ENCODE measurements at places on chromosomes 4 and X.
A peak's percentile ranks its signal among the peaks of the same experiment; 100 is the strongest.

DNA sequence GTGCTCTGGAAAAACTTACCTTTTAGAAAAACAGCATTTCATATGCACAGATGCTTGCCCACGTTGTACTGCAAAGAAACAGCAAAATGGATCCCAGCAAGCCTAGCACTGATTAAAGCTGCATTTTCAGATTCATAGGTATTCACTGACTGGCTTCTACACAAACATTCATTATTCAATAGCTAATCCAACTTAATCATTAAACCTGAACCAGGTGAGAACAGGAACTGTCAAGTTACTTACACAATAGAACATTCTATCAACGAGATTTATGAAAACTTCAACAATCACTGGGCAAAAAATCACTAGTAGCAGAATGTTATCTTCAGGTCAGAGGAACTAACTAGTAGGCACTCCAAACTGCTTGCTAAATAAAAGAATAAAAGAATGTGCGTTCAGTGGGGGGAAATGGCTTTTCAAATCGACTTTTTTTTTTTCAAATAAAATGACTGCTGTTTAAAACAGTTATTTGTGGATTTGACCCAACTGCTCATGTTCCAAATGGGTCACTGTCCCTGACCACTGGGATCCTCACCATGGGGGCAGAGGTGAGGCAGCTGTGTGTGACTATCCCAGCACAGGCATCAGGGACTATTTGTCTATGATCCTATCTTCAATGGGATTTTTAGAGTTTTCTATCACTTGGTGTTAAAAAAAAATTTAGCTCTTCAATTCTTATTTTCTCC, 42.3 kb downstream of the STX18 start:
- DNase-seq = no peak

DNA sequence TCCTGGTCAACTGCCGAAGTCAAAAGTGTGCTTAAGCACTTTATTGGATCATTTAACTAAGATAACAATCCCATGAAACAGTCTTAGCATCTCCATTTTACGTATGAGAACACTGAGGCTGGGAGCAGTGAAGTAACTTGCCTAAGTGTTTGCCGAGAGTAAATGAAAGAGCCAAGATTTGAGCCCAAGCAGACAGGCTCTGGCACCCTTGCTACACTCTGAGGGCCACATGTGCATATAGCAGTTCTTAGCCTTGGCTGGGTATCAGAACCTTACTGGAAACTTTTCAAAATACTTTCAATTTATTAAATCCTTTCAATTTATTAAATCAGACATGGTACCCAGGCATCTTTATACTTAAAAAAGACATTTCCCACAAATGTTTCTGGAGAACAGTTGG, 225.9 kb downstream of the NR3C2 start:
- DNase-seq = no peak

- no peak for DNase-seq
Measured at GRCh38 chr4:149168645-149169044, 647.0 kb downstream of the IQCM start.

DNA sequence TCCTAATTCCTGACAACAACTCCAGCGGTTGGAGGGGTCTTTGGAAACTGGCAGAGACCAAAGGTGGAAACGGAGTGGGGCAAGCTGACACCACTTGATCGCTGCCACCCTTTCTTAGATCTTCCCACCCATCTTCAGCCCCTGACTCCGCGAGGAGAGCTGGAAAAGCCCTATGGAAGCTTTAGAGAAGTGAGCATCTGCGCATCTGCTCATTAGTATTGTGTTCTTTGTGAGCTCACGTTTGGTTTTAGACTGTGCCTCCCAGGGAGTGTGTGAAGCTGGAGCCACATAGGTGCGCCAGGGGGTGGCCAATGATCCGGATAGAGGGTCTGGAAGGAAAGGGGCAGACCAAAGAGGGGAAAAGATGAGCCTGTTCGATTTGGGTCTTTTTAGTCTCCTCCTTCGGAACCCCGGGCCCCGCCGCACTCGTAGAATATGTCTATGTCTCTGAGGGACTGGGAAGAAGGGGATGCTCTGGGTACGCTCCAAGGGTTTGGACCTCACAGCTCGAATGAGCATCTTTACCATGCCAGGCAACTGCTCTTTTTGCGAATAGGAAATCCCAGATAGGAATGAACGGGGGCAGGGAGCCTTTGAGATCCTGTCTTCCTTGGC, 578 bp upstream of the DKK2 start:
- DNase-seq = no peak

DNA sequence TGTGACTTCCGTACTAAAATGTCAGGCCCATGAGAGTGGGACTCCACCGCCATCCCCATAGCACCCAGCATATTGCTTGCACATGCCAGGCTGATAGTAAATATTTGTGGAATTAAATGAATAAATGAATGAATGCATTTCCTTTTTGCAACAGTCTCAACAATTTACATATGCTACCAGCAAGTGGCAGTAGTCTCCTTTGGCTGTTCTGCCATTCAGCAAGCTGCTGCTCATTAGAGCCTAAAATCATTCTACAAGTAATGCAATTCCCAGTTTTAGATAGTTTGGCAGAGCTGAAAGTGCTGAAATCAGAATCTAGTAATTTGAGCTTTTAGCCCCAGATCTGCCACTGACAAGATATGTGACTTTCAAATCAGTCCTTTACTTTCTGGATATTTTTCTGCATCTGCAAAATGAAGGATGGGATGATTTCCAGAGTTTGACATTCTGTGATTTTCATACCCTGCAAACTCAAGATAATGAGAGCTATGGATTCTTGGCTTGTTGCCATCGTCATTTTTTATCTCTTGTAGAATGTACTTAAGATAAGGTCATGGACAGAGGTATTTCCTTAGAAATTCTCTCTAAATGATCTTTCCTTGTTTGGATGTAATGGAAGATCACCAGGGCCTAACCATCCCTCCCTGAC, 35.7 kb upstream of the INTS6L start:
- no peak for DNase-seq

GRCh38 chr4:109803924-109804571, 2.2 kb upstream of the CFI start:
- DNase-seq = no peak

GRCh38 chr4:27189683-27190082, 329.0 kb downstream of the STIM2 start:
- DNase-seq = no peak

GRCh38 chr4:125091101-125091500, 223.7 kb upstream of the FAT4 start:
- no peak for DNase-seq

DNA sequence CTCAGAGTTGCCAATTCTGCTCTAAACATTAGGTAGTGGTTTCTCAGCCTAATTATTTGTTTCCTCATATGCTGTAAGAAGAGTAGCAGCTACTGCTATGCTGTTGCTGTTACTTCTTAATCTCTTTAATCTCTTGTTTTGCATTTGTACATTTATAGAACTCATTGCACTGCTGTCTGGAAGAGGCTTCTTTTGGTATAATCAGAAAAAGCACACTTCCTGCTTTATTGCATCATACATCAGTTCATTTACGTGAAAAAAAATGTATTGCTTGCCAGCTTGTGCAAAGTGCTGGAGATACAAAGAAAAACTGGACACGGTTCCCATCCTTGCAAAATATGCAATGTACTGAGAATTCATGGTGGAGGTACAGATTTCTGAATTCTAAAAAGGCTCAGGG, 332.0 kb downstream of the GRXCR1 start:
- peak; percentile 56 for DNase-seq

DNA sequence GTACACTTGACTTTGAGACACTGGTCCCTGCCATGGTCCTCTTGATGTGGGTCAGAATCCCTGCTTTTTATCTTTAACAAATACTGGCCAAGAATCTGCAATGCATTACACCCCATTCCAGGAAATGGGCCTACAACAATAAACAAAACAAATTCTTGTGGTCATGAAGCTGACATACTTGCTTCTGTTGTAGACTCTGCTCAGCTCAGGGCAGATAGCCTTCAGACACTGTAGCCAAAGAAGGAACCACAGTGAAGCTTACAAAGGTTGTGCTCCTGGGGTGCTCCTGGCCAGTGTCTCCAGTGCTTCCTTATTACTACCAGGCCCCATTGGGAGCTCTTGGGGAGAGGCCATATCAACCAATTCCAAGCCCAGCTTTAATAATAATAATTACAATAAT, 21.8 kb downstream of the KIAA1210 start:
- DNase-seq = no peak

DNA sequence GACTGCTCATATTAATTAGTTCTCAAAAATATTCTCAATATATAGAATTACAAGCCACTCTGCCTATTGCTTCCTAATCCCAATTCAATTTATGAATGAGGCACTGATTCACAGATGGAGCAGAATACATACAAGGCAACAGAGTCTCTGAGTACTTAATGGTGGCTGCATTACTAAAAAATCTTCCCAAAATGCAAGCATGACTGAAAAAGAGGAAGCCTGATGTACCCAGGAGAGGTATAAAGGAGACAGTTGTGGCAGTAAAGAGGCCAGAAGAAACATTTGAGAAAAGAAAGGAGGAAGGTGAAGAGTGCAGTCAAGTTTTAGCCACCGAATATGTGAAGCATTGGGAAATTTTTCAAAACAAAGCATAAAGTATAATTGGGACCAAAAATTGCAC, 163.2 kb upstream of the INTU start:
- DNase-seq = no peak

DNA sequence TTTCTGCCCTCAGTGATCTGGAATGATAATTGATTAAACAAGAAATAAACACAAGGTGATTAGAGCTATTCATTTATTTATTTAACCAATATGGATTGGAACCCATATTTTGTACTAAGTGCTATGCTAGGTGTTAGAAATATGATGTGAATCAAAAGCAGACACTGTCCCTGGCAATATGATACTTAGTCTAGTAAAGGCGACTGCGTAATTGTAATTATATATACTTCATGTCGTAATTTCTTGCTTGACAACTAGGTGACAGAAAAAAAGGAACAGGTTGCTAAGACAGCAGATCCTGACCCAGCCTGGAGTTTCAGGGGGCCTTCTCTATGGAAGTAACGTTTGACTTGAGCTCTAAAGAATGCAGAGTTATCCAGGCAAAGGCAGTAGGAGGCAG, 236.5 kb upstream of the F9 start:
- DNase-seq = no peak

GRCh38 chrX:111567542-111568255, 56.3 kb downstream of the SERTM2 start:
- DNase-seq = no peak

DNA sequence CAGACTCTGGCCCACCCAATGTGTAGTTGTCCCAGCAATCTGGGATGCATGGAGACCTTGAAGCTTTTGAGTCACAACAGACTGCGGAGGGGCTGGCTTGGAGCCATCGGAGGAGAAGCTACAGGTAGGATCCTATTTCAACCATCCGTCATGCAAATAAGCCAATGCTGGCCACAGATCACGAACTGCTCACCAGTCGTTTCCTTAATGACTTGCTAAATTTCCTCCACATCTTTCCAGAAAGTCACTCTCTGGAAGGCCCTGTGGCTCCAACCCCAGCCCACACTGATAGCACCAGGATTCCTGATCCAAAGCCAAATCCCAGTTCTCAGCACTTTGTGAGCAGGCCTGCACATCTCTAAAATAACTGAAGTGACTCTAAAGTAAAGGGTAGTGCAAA, 321.3 kb downstream of the RAB28 start:
- DNase-seq = no peak

DNA sequence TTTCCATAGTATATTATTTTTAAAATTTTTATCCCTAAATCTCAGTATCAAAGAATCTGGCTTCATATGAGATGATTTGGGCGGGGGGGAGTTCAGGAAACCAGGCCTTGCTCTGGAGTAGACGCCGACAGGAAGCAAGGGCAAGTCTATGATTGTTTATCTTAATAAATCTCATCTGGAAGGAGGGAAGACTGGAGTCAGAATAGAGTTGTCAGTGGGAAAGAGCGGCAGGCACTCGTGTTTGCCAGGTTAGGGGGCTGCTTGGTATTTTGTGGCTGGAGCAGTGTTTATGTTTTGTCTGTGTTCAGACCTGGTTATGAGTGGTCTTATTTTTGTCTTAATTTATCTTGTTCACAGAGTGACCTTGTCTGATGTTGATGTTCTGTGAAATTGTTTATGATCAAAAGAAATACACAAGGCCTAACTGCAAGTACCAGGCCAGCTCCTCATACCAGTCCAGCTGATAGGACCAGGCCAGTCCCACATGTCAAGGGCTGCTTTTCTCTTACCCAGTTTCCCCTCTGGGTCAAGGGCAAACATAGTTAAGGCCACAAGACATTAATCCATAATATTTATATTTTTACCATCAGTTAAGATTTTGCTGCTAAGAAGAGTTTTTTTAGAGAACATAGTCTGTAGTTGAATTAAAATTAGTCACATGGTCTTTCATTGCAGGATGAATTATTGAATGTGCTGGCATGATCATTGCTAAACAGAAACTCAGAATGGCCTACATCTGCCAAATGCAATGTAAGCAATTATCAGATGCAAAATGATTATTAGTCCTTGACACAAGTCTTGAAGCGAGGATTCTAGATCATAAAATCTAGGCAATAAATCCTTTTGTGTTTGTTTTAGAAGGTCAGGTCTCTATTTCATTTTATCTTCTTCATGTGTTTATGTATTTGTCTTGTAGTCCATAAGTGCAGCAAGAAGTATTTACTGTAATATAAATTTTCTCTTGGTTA, 176.5 kb downstream of the GASK1B start:
- DNase-seq = no peak

DNA sequence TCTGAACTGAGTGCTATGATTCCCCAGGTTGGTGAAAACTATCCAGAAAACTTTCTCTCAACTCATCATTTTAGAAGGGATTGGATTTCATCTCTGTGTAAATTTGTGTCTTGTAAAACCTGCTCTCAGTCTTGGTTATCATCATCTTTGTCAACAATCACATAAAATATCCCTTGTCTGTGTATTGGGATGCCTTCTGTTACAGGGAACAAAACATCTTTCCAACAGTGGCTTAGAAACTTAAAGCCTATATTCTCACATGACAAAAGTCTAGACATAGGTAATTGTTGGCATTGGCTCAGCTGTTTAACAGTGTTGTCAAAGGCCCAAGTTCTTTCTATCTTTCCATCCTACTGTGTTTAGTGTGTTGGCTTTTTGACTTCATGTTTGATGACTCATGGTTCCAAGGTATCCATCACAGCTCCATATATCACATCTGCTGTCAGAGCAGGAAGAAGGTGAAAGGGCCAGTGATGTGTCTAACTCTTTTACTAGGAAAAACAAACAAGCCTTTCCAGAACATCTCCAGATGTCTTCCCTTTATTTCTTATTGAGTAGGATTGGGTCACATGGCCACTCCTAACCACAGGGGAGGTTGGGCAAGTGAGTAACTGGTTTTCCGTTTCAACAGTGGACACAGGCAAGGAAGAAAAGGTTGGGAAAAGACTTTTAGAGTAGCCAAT, 65.0 kb downstream of the PHEX start:
- DNase-seq = no peak

DNA sequence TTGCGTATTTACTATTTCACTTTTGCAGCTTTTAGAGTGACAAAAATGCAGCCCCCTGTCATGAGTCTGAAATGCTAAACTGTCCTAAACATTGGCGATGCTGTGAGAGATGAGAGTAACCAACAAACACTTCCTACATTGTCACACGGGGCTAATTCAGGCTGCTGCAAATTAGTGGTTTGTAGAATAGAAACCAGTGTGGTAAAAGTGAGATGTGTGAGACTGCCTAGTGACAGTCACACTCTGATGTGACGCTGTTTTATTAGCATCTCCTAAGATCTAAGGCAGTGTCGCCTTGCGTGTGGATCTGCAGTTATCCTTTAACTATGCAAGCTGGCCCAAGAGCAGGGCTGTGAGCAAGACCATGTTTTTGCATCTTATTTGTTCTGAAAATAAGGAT, 800.2 kb upstream of the TENM3 start:
- DNase-seq = no peak

GRCh38 chrX:30793075-30793766, 95.8 kb downstream of the TAB3 start:
- DNase-seq = no peak

- DNase-seq = no peak
Measured at GRCh38 chr4:149823769-149824221, 8.2 kb upstream of the IQCM start.
